MCF 10A (cell line): ENCODE measurements at places on chromosomes 2 and 18. TPM values are rescaled to one million over a fixed set of nuclear protein-coding genes. Genes with fewer than 3 reads are reported as not detected.

- no peak for DNase-seq
Observed at GRCh38 chr2:120511536-120511935, 165.6 kb downstream of the INHBB start.

DNA sequence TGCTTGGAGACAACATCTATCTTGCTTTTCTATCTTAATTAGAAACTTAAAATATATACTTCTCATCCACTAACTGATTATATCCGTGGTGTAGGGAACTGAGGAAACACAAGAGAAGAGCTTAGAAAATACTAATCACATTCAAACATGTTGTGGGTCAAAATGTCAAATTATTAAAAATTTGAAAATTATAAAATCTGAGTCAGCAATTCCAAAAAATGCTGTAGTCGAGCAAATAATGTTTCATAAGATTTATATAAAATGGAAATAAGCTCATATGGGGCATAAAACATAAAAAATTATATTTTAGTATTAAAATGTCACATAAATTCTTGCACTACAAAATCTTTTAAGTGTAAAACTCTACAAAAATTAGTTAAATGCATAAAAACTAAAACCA lies 29.2 kb downstream of the SF3B1 start:
- no peak for DNase-seq

CPLX4 gene
- total RNA-seq = not detected in 2 replicates

GRCh38 chr2:164427111-164427510 lies 194.2 kb downstream of the GRB14 start:
- no peak for DNase-seq

GRCh38 chr2:240954436-240955305 lies 43.7 kb upstream of the SNED1 start:
- no peak for DNase-seq

PRKAG3 gene
- total RNA-seq = not detected in 2 replicates

- DNase-seq = no peak
Observed at GRCh38 chr18:23629444-23629946, 33.2 kb downstream of the ANKRD29 start.

DNA sequence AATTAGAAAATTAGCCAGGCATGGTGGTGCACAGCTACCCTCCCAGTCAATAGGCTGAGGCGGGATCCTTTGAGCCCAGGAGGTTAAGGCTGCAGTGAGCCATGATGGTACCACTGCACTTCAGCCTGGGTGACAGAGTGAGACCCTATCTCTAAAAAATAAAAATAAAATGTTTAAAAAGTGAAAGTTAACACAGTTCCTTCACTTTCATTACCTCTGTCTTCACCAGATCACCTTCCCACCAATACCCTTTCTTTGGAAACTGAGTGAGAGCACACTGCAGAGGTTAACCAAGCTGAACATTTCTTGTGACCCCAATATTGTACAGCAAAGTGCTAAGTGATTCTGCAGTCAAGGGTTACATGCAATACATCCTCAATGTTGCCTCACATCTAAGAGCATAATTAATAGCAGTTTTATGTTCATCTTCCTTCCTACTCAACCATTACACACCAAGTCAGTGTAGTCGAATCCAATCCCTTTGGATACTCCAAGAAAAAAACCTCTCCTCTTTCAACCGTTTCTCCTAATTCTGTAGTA lies 1.7 kb downstream of the L3MBTL4 start:
- DNase-seq = no peak

ALPI gene
- not detected in 2 replicates for total RNA-seq

- no peak for DNase-seq
Observed at GRCh38 chr2:8300216-8300615, 381.6 kb upstream of the ID2 start.

ARMC9 gene
- total RNA-seq = 16.5 and 19.8 TPM in 2 replicates
